ENCODE measurements at places on chromosomes 6 and 20. TPM values are rescaled to one million over a fixed set of nuclear protein-coding genes. Genes with fewer than 3 reads are reported as not detected.

Gene CPNE5
- 7.9 TPM for polyA plus RNA-seq

GRCh38 chr6:56541741-56542360 lies 100.8 kb downstream of the DST start:
- no peak for DNase-seq

DNA sequence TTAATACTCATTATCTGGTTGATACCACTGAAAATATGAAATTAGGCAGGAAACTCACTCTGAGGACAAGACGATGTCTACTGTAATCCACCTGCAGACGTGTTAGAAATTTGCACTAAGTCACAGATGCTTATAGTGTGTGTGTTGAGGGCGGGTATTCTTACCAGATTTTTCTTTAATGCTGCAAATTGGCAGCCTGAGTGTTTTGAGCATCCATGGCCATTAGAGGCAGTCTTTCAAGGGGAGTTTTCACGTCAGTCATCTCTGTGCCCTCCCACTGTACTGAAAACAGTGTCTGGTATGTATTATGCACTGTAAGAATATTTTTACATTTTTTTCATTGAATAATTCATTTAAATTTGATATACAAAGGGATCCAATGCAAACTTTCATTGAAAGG lies 266.5 kb upstream of the QKI start:
- no peak for DNase-seq

GRCh38 chr6:143000811-143001210 lies 55.8 kb upstream of the HIVEP2 start:
- peak; percentile 5 for DNase-seq
